ENCODE measurements at places on chromosomes 12 and 14.

DNA sequence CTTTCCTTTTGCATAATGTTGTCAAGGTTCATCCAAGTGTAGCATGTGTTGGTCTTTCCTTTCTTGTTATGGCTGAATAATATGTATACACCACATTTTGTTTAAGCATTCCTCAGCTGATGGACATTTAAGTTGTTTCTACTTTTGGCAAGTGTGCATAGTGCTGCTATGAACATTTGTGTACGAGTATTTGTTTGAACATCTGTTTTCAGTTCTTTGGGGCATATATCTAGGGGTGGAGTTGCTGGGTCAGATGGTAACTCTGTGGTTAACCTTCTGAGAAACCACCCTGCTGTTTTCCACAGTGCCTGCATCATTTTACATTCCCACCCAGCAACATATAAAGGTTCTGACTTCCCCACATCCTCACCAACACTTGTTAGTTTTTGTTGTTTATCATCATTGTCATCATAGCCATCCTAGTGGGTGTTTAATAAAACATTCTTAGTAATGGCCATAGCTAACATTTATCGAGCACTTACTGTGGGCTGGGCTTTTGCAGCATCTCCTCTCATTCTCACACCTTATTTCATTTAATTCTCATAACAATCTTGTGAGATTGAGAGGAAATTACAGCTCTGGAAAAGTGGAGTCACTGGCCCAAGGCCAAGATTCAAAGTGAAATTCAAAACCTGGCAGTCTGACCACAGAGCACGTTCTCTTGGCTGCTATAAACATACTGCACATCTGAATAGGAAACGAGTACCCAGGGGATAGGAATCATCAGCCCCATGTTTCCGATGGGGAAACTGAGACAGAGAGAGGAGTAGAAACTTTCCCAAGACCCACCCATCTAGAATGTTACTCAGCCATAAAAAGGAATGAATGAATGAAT lies 193.6 kb downstream of the KSR2 start:
- no peak for DNase-seq

GRCh38 chr12:124032265-124032886 lies 59.4 kb downstream of the ZNF664 start:
- peak; percentile 69 for DNase-seq

GRCh38 chr12:21502164-21502496 lies 541 bp downstream of the GOLT1B start:
- DNase-seq: peak; percentile 51

GRCh38 chr12:26830363-26830762 lies 2.6 kb downstream of the ITPR2 start:
- DNase-seq: no peak

DNA sequence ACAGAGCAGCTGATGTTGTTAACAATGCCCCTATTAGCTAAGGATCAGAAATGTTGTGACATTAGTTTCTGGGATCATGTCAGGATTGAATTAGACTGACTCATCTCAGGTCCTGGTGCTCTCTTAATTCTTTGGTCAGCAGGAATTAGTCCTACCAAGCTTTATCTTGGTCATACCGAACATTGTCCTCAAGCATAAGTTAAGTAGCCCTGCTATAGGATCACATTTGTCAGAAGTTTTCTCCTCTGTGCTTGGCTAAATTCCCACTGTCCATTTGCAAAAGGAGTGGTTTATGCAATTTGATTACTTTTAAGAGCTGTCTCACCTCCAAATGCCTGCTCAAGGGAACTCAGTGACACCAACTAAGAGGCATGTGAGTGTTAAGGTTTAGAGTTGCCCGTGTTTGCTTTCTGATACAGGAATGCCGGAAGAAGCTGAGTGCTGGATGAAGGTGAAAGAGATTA lies 48.4 kb upstream of the IFNG-AS1 start:
- no peak for DNase-seq

- no peak for DNase-seq
Observed at GRCh38 chr12:92431146-92431545, 271.6 kb upstream of the PLEKHG7 start.

DNA sequence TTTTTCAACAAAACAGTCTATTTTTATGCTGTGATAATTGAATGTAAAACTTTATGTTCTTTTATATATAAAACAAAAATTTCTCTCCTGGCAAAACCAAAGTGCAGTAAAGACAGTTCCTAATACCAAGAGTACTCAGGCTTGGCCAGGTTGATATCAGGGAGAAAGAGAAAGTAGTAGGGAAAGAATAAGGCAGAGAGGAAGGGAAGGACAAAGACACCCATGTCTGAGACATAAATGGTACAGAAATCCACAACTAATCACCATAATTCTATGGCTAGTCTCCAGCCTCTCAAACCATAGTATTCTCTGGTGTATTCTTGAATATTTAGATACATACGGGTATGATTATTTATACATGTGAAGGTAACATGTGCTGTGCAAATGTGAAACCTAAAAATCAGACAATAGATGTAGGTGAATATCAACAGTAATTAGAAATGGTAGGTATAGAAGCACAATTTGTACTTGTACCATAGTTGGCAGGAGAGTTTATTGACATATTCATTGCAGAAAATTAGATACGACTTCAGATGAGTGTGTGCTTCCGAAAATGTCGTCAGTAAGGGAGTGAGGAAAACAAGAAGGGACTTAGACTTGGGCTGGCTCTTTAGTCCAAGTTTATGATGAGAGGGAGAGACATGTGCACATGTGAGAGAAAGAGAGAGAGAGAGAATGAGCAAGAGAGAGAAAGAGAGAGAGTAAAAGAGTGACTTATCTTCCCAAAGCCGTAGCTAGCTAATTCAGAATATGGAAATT lies 230.8 kb upstream of the NPAS3 start:
- DNase-seq: peak; percentile 61

DNA sequence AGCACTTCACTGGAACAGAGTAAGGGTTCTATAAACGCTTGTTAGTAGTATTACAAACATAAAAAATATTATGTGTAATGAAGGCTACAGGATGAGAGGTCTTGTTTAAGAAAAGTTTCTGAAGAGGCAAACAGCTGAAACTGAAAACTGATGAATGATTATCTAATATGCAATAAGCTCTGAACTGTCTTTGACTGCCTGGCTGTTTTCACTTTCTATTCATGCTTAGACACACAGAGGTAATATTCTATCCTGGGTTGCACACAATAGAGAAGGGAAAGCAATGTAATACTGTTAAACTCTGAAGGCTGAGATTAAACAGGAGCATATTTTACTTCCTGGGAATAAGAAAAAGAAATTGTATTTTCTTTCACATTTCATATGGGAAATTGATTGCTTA lies 251.3 kb downstream of the ALX1 start:
- DNase-seq: no peak

DNA sequence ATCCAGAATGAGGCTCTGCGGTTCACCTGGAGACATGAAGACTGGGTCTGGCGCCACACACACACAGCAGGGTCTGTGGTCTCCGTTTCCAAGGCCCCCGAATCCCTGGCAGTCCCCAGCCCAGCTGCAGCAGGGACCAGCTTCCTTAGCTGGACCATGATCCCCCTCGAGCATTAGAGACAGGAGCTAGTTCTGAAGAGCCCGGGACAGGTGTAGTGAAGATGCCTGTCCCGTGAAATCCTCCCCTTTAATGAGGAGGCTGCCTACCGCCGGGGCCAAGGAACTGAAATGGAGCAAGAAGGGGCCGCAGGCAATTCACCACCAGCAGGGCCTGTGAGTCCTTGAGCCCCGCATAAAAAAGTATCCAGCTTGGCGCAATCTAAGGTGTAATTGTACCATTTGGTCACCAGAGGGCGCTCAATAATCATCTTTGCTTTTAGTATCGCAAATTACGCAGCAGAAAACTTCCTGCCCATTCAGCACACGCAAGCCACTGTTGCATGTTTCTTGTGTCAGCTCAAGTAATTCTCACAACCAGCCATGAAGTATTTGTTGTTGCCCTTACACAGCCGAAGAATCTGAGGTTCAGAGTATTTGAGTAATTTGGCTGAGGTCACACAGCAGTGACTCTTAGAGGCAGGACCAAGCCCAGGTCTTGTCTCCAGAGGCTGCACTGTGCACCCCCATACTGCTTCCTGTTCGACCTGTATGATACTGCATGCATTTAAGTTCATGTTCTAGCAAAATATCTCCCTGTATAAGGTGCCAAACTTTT lies 54.3 kb upstream of the PPP2R5C start:
- peak; percentile 87 for DNase-seq

DNA sequence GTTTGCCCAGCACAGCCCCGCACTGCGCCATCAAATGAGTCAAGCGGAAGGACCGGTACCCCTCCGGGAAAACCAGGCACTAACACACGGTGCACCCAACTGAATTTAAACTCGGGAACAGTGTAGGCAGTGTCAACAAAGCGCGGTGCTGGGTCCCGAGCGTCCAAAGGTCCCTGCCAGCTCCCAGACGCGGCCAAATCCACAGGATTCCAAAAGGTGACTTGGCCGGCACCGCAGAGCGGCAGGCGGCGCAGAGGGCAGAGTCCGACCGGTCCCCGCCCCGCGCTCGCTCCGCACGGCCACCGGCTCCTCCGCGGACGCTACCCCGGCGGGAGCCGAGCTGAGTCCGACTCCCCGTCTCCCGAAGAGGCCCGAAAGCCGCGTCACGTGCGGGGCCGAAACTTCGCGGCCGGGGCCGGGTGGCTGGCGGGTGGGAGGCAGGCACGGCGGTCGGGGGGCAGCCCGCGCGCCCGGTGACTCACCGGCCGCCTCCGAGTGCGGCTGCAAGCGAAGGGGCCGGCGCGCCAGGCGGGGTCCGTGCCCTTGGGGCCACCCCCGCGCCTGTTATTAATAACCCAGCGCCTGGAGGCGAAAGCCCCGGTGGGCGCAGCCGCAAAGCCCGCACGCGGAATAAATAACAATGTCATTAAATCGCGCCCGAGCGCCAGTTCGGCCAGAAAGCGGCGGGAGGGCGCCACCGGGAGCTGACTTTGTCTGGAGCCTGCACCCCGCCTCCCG lies 863 bp downstream of the DENND5B start:
- peak; percentile 48 for DNase-seq

- DNase-seq: no peak
Observed at GRCh38 chr12:86230516-86231146, 25.6 kb downstream of the MGAT4C start.

GRCh38 chr12:6384499-6385436 lies 806 bp downstream of the LTBR start:
- DNase-seq: no peak

- DNase-seq: no peak
Observed at GRCh38 chr12:32476446-32476845, 77.1 kb downstream of the FGD4 start.

DNA sequence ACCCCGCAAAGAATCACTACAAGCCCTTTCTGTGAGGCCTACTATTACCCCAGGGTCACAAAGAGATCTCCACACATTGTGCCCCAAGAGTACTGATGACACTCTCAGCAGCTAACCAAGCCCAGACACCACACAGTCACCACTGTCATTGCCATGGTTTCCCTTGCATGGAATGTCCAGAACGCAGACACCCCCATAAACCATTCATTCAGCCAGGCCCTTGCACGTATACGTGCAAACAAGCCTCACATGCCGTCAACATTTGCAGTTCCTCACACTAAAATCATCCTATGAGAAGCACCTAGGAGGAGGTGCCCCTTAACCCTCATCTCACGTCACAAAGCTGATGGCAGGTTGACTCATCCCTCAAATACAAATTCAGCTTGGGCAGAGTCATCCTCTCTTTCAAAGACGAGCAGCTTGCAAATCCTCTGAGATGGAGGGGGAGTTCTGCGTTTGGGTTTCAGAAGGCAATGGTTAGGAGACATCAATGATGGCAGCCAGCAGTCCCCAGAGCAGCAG lies 17.1 kb upstream of the KRT77 start:
- no peak for DNase-seq

GRCh38 chr12:49707128-49707811 lies at the start of gene FMNL3:
Gene FMNL3, minus strand, starts transcription at chr12:49707405. Its CDS starts 225 bp downstream, at chr12:49707180.
- DNase-seq: peak; percentile 97

- DNase-seq: no peak
Observed at GRCh38 chr12:130847112-130847511, 8.1 kb upstream of the STX2 start.

DNA sequence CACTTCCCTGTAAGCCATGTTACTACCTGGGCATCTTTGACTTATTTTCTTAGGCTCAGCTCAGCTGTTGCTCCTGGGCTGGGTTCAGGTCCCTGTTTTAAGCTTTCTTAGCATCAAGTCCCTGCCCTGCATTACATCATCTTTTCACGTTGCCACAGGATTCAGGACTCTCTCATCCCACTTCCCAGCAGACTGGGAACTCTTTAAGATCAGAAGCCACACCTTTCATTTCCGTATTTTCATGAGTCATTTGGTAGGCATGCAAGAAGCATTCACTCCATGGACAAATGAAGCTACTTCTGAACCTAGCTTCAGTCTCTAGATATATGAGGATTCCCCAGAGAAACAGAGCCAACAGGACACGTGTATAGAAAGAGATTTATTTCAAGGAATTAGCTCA lies 726.8 kb downstream of the VRK1 start:
- DNase-seq: no peak

GRCh38 chr14:92663049-92663448 lies 85.4 kb downstream of the LGMN start:
- DNase-seq: no peak

DNA sequence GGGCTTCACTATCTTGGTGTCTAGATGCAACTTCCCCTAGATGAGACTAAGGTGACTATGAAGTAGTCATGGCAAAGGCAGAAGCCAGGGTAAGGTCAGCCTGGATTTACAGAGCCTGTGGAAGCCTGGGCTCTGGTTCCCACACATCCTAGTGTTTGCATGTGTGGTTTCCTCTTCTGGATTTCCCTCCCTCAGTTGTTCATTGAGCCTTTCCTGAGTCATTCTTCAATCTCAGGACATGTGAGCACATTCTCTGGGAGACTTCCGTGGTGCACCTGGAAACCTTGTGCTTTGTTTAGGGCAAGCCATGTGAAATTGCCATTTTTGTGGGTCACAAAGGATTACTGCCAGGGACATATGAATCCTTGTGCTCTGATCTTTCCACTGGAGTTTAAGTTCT lies 236.6 kb downstream of the C12orf75 start:
- DNase-seq: no peak

GRCh38 chr12:125272383-125272933 lies 207.2 kb downstream of the AACS start:
- no peak for DNase-seq

GRCh38 chr14:94989946-94990345 lies 167.4 kb downstream of the DICER1 start:
- DNase-seq: no peak

GRCh38 chr14:104970231-104971068 lies 7.7 kb downstream of the AHNAK2 start:
- DNase-seq: peak; percentile 58

DNA sequence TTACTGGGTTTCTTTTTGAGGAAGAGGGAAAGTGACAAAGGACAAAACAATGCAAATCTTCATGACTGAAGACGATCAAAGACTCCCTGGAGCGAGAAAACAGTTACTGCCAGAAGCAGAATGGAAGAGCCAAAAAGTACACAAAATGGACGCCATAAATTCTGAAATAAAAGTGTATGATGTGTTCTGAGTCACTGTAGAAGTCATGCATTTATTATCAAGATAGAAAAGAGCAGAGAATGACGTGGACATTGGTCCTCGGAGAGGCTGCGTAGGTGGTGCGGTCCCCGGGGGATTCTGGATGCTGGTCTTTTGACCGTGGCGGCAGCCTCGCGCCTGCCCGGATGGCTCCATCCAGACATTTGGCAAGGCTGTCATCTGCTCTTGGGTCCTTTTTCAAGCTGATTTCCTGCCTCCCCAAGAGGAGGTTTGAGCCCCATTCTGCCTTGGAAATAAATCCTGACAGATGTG lies 52.8 kb downstream of the C14orf132 start:
- DNase-seq: no peak

- DNase-seq: no peak
Observed at GRCh38 chr12:69118516-69118915, 120.9 kb upstream of the CPSF6 start.

- DNase-seq: peak; percentile 70
Observed at GRCh38 chr14:75088566-75089373, 19.3 kb downstream of the ZC2HC1C start.

- no peak for DNase-seq
Observed at GRCh38 chr12:46452061-46452615, 79.6 kb upstream of the SLC38A2 start.
